Dermis blood vessel endothelial cell (primary cell): ENCODE measurements at places on chromosomes 12 and 14. TPM values are rescaled to one million over a fixed set of nuclear protein-coding genes. Genes with fewer than 3 reads are reported as not detected.

Gene GRIP1
- 0.05 and 0.17 TPM in 2 replicates for total RNA-seq

Gene PROX2
- not detected in 2 replicates for total RNA-seq

Gene PLA2G1B
- not detected in 2 replicates for total RNA-seq

Gene MAP3K9
- total RNA-seq, result 0.14 and 0.68 TPM in 2 replicates

Gene GLIPR1
- total RNA-seq, result 2.0 and 5.4 TPM in 2 replicates

Gene OR8S1
- not detected in 2 replicates for total RNA-seq

Gene CCNB1IP1
- total RNA-seq, result 30.8 and 33.0 TPM in 2 replicates

Gene ACOT4
- 0.34 and 1.3 TPM in 2 replicates for total RNA-seq
